Astrocyte (in vitro differentiated cells and primary cell): ENCODE measurements at places on chromosomes 5 and 9. TPM values are rescaled to one million over a fixed set of nuclear protein-coding genes. Genes with fewer than 3 reads are reported as not detected.

Gene CCL27
- 0.52 TPM in 1 of 2 replicates, not detected in the other for total RNA-seq

Gene HTR1A
- not detected in 2 replicates for total RNA-seq

Gene MTX3
- total RNA-seq: 13.8 and 14.0 TPM in 2 replicates

Gene ORM2
- total RNA-seq: not detected in 2 replicates

Gene PCDHB8
- 4.9 and 5.3 TPM in 2 replicates for total RNA-seq

Gene ADAMTS13
- total RNA-seq: 5.6 and 7.3 TPM in 2 replicates

Gene MCTP1
- total RNA-seq: 40.6 and 45.9 TPM in 2 replicates
